Right lobe of liver (tissue), 6 donors: ENCODE measurements at places on chromosomes 16 and 17. TPM values are rescaled to one million over a fixed set of nuclear protein-coding genes. Genes with fewer than 3 reads are reported as not detected.
A peak's percentile ranks its signal among the peaks of the same experiment; 100 is the strongest.

Gene PPM1E
- 0.61 TPM for total RNA-seq

Gene DOC2B
- 1.3 TPM for total RNA-seq

Gene MMP25
- 1.4 TPM for total RNA-seq

Gene OTOP2
- total RNA-seq = not detected

Gene PTGES3L
- not detected for total RNA-seq

Gene TBC1D3I
- 0.24 TPM for total RNA-seq

Gene PITPNM3
- 1.1 TPM for total RNA-seq

Gene RASL10B
- total RNA-seq = 0.31 TPM

DNA sequence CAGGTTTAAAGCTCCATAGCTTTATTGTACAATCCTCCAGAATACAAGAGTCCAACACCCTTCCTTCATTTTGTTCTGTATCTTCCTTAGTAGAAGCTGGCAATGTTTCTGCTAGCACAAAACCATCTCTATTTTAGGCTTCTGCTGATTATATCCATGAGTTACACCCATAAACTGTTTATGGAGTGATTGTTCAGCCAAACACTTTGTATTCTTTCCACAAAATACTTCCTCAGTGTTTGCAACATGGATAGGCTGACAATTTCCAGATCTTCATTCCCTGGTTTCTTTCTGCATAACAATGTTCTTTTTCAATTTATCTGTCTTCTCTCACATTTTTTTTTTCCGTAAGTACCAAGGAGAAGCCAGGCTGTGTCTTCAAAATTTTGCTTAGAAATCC lies 839.9 kb upstream of the CDH8 start:
- H3K4me1 ChIP-seq = no peaks in the 10 kb centered on the region
- no peaks in the 10 kb centered on the region for H3K36me3 ChIP-seq
- DNase-seq = no peak
- no peaks in the 10 kb centered on the region for H3K27me3 ChIP-seq
- no peak overlapping the region for H3K4me3 ChIP-seq

GRCh38 chr16:69526831-69527655 lies 38.7 kb upstream of the NFAT5 start:
- no peak overlapping the region for H3K27ac ChIP-seq
- DNase-seq = no peak

DNA sequence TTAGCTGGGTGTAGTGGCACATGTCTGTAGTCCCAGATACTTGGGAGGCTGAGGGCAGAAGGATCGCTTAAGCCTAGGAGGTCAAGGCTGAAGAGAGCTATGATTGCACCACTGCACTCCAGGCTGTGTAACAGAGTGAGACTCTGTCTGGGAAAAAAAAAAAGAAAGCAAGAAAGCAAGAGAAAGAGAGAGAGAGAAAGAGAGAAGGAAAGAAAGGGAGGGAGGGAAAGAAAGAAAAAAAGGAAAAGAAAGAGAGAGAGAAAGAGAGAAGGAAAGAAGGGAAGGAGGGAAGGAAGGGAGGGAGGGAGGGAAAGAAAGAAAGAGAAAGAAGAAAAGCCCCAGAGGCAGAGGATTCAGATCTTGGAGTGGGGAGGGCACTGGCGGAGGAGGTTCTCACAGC lies 6.5 kb downstream of the DHX58 start:
- no peak overlapping the region for H3K27ac ChIP-seq
- H3K27me3 ChIP-seq = no peaks in the 10 kb centered on the region
- peaks cover 24% of the 10 kb centered on the region for H3K36me3 ChIP-seq
- DNase-seq = no peak
- no peaks in the 10 kb centered on the region for H3K4me1 ChIP-seq

GRCh38 chr16:3187798-3188674 lies at the start of gene OR1F1:
Gene OR1F1 (plus strand): TSS chr16:3188204.
- peak; percentile 35 for DNase-seq
- no peak within 1 kb of the TSS for H3K27ac ChIP-seq
- H3K36me3 ChIP-seq = no peaks in the 10 kb centered on the region
- H3K4me3 ChIP-seq = no peak within 1 kb of the TSS

DNA sequence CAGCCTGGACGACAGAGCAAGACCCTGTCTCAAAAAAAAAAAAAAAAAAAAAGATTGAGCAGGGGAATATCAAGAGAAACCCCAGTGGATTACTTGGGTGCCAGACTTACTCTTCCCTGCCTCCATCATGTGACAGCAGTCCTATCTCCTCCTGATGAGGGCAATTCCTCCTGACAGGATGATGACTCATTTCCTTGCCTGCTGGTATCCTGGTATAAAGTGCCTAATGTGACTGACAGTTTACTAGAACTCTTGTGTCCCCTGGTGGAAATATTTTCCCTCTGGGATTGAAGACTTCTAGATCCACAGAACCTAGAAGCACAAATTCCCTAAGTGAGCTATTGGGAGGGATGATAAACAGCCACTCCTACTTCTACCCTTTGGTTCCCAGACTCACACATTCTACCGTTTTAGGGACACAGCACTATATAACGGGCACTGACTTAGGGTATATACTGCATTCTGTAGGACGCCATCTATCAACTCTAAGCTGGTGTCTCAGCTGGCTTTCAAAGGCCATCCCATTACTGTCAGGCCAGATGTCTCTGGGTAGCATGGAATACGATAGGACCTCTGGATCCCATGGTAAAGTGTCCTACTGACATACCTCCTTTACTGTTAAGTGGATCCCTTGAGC lies 114.6 kb upstream of the MED13 start:
- H3K36me3 ChIP-seq = no peaks in the 10 kb centered on the region
- H3K4me1 ChIP-seq = no peaks in the 10 kb centered on the region
- no peak overlapping the region for H3K27ac ChIP-seq
- no peak overlapping the region for H3K4me3 ChIP-seq

DNA sequence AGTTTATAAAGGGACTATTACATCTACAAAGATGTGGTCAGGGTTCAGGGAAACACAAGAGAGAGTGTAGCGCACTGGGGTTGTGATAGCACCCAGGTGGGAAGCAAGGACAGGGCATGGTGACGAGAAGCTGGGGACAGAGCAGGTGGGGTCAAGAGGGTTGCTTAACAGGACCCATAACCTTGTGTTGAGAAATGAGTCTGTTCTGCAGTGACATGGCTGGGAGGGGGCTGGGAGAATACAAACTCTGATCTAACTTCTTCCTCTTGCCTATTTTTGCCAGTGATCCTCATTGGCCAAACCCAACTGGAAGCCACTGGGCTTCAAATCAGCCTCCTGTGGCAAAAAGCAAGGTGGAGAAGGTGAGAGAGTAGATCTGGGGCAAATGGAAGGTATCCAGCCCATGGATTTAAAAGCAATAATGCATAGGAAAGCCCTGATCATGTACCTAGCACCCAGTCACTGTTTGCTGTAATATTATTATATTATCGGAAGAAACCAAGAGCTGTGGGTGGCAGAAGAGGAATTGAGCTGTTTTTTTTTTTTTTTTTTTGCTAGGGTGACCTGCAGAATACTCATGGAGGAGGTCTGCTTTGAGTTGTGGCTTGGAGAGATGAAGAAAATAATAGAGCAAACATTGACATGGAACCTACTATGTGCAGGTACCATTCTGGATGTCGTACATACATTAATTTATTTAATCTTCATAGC lies 76.9 kb upstream of the ZFHX3 start:
- H3K27ac ChIP-seq = no peak overlapping the region
- DNase-seq = no peak
- H3K36me3 ChIP-seq = no peaks in the 10 kb centered on the region
- no peak overlapping the region for H3K4me3 ChIP-seq
- H3K4me1 ChIP-seq = peaks cover 24% of the 10 kb centered on the region

GRCh38 chr16:4081047-4081446 lies 35.2 kb downstream of the ADCY9 start:
- H3K4me3 ChIP-seq = no peak overlapping the region
- H3K27ac ChIP-seq = no peak overlapping the region
- peaks cover 6% of the 10 kb centered on the region for H3K4me1 ChIP-seq

DNA sequence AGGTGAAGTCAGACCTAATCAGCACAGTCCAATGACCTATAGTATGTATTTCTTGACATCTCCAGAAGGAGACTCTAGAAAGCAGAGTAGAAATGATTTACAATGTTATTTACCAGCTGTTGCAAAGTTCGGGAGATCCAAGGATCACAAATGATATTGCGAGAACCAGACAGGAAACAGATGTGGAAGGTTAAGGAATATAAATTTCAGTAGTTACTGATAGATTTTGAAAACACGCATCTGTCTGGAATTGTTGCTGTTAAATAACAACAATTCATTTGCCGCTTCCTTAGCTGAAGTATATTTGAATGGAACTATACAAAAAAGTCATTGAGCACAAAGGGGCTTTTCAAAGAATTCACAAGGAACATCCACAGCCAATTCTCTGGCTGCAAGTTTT lies 72.0 kb downstream of the STXBP4 start:
- no peaks in the 10 kb centered on the region for H3K27me3 ChIP-seq
- H3K36me3 ChIP-seq = no peaks in the 10 kb centered on the region
- no peaks in the 10 kb centered on the region for H3K4me1 ChIP-seq

GRCh38 chr17:77952368-77952767 lies 6.1 kb upstream of the TNRC6C start:
- no peak overlapping the region for H3K4me3 ChIP-seq
- no peak overlapping the region for H3K27ac ChIP-seq
- no peaks in the 10 kb centered on the region for H3K36me3 ChIP-seq
- no peaks in the 10 kb centered on the region for H3K27me3 ChIP-seq

DNA sequence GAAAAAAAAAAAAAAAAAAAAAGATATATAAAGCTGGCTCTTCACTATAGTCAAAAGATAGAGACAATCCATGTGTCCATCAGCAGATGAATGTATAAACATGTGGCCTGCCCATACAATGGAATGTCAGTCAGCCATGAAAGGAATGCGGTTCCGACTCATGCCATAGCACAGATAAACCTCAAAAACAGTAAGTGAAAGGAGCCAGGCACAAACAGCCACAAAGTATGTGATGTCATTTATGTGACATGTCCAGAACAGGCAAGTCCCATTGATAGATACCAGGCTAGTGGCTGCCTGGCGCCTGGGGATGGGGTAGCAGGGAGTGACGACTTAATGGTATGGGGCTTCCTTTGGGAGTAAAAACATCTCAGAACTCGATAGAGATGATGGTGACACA lies 155.7 kb downstream of the CMIP start:
- no peaks in the 10 kb centered on the region for H3K27me3 ChIP-seq
- no peak overlapping the region for H3K4me3 ChIP-seq
- no peak overlapping the region for H3K27ac ChIP-seq
- no peaks in the 10 kb centered on the region for H3K36me3 ChIP-seq
- DNase-seq = no peak

DNA sequence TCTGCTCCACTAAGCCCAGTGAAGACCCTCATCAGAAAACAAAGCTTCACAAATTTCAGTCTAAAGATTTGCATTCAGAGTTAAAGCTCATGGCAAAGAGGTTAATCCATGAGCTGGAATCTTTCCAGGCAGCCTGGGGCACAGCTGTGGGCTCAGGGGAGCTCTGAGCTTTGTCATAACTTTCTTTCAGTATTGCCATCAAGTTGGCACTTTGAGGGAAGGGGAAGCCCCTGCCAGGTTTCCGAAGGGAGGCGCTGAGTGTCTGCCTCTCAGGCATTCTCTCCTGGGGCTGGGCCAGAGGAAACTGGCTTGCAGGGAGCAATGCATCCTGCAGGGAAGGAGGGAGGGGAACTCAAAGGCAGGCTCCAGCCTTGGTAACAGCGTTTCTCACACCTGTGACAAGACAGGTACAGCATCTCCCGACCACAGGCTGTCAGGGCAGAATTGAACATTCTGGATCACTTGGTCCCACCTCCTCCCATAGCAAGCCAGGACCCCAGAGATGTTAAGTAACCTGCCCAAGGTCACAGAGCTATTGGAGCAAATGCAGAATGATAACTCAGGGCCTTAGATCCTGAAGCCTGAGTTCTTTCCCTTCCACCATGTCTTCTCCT lies 3.9 kb downstream of the LPO start:
- H3K4me3 ChIP-seq = no peak overlapping the region
- no peaks in the 10 kb centered on the region for H3K27me3 ChIP-seq
- no peak for DNase-seq
- no peak overlapping the region for H3K27ac ChIP-seq
- no peaks in the 10 kb centered on the region for H3K36me3 ChIP-seq
- H3K4me1 ChIP-seq = no peaks in the 10 kb centered on the region

- peak; percentile 70 for DNase-seq
- H3K27me3 ChIP-seq = no peaks in the 10 kb centered on the region
- H3K4me3 ChIP-seq = no peak overlapping the region
- H3K36me3 ChIP-seq = no peaks in the 10 kb centered on the region
These were observed 55.2 kb downstream of the ARSG start for GRCh38 chr17:68346448-68346847.

DNA sequence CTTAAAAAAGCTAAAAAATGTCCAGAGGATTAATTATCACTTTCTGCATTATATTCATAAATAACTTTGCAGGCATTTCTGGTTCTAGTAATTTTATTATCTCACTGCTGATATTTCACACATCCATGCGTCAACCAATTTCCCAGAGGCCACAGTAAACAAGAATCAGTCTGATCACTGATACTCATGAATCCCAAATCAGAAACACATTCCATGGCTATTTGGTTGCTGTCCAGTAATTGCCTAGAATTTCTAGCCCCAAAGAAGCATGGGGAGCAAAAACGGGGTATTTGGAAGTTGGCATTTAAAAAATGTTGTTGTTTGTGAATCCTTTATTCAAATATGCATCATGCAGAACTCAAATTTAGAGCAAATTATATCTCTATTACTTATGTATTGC lies 244.8 kb downstream of the CDH8 start:
- no peaks in the 10 kb centered on the region for H3K27me3 ChIP-seq
- H3K27ac ChIP-seq = no peak overlapping the region
- H3K4me3 ChIP-seq = no peak overlapping the region
- H3K4me1 ChIP-seq = no peaks in the 10 kb centered on the region
- no peaks in the 10 kb centered on the region for H3K36me3 ChIP-seq

DNA sequence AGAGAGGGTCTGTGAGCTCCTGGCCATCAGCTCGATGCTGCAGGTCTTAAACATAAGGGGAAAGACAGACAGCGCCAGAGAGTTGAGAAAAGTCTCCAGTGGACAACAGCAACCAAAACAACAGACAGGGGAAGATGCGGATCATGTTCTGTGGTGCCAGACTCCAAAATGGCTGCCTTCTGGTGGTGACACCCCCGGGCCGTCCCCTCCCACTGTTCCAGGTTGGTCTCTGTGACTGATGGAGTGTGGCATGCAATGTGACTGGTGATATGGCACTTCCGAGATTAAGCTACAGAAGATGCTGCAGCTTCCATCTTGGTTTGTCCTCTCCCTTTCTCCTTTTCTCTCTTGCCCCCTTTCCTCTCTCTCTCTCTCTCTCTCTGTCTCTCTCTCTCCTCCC lies 40.4 kb upstream of the RBFOX3 start:
- no peaks in the 10 kb centered on the region for H3K4me1 ChIP-seq
- no peaks in the 10 kb centered on the region for H3K27me3 ChIP-seq
- no peak overlapping the region for H3K4me3 ChIP-seq
- no peaks in the 10 kb centered on the region for H3K36me3 ChIP-seq
- no peak overlapping the region for H3K27ac ChIP-seq

- no peak for DNase-seq
- no peaks in the 10 kb centered on the region for H3K4me1 ChIP-seq
- H3K27me3 ChIP-seq = no peaks in the 10 kb centered on the region
These were observed 75.5 kb downstream of the MYH10 start for GRCh38 chr17:8555062-8555461.
